ENCODE measurements at places on chromosomes 5 and 9.

GRCh38 chr9:76817489-76817888, 53.3 kb downstream of the PCA3 start:
- DNase-seq = peak; percentile 60

DNA sequence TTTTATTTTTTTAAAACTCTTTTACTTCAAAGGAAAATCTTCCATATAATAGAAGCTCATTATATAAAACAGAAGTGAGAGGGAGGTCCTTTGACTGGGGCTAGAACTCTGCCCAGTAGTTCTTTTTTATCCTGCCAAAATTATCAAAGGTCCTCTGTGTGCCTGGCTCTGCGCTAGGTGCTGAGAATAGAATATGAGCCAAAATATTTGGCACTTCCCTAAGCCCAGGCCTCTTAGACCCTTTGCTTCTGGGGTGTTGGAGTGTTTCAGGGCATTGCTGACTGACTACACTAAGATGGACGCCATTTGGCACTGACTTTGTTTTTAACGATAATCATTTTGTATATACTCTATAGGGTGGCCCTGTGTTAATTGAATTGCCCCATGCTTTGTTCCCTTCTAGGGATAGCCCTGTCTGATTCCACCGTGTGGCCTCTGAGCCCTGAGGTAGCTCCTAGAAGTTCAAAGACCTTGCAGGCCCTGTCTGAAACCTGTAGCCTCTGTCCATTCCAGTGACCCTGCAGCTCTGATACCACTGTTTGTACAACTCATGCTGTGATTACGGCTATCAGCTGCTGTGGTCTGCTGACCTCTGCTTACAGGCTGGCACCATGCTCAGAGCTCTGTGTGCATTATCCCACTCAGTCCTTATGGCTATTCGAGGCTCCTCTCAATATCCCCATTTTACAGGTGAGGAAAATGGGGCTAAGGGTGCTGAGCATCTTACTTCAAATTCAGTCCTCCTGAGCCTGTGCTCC, 84.3 kb upstream of the SHB start:
- DNase-seq = no peak

GRCh38 chr9:134344068-134344799, 18.0 kb downstream of the RXRA start:
- no peak for DNase-seq

DNA sequence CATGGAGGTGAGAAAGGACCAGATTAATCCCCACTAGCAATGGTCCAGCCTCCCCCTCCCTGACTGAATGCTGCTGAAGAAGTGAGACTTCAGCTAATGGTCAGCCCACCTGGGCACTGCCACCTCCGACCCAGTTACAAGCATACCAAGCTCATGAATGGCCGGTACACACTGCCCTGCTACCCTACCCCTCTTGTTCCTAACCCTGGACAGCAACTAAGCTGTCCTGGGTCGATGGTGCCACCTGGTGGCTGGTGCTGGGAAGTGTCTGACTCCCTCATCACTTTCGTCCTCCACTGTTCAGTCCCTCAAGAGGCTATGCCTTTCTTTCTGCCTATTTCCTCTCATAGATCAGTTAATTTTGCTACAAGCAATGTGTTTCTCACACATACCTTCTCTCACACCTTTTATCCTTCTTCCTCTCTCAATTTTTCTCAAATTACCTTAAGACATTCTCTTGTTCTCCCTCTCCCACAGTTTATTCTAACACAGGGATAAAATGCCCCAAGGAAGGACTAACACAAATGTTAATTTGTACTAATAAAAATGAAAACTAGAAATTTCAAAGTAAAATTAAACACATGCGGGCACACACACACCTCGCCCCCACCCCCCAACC, 42.4 kb downstream of the PAX5 start:
- peak; percentile 8 for DNase-seq

DNA sequence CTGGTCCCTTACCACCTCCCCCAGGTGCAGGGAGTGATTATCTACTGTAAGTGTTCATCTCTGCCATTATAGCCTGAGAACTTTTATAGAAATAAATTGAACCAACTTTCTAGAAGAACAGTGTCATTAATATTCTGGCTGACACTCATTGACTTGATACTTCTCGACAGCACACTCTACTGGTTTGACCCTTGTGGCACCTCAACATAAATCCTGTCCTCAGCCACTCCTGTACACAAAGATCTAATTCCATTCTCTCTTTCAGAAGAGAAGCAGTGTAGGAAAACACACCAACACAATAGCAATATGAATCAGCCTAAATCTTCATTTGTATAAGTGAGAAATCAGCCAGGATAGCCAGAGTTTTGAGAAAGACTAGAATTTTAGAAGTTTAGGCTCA, 417.7 kb downstream of the TAF11L14 start:
- no peak for DNase-seq

DNA sequence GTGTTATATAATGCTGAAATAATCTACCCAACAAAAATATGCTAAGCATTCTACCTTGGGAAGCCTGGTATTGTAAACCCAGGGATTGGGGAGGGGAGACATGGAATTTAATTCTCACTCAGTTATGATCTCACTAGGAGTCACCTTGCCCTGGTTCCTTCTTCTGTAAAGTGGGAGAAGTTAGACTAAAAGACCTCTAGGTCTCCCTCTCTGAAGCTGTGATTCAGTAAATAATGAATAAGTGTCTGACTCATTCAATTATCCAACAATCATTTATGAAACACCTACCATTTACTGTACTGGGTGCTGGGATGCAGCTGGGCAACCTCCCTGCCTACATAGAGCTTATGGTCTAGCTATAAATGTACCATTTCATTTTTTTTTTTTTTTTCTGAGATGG, 20.2 kb upstream of the SPARC start:
- DNase-seq = no peak

GRCh38 chr9:8872802-8873201, 1073.2 kb upstream of the DMAC1 start:
- DNase-seq = no peak

GRCh38 chr9:89422151-89422975, 75.5 kb downstream of the SEMA4D start:
- DNase-seq = no peak

DNA sequence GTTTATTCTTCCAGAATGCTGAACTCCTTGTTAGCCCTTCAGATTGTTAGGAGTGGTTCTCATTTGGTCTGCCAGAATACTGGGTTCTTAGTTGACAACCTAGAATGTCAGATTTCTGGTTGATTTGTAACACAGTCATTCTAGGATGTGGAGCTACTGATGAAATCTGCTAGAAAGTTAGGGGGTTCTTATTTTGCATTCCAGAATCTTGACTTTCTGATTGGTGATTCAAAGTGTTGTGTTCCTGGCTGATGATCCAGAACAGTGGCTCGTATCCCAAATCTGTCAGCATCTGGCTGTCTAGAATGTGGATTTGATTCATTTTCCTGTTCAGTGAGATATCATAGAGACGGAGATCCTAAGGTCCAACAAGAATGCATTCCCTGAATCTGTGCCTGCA, 21.9 kb downstream of the PTGS1 start:
- no peak for DNase-seq

DNA sequence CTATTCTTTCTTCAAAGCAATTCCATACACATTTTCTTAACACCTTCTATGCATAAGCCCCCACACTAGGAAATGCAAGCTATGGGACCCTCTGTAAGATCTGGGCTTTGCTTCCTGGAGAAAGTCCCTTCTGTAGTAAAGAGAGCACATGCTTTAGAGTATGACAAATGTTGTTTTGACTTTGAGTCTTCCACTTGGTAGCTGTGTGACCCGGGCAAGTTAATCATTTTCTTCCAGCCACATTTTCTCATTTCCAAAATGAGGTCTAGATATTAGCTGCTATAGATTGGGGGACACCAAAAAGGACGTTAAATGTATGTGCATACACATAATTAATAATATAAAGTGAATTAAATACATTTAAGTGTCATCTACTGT, 334.0 kb downstream of the NFIB start:
- DNase-seq = no peak

DNA sequence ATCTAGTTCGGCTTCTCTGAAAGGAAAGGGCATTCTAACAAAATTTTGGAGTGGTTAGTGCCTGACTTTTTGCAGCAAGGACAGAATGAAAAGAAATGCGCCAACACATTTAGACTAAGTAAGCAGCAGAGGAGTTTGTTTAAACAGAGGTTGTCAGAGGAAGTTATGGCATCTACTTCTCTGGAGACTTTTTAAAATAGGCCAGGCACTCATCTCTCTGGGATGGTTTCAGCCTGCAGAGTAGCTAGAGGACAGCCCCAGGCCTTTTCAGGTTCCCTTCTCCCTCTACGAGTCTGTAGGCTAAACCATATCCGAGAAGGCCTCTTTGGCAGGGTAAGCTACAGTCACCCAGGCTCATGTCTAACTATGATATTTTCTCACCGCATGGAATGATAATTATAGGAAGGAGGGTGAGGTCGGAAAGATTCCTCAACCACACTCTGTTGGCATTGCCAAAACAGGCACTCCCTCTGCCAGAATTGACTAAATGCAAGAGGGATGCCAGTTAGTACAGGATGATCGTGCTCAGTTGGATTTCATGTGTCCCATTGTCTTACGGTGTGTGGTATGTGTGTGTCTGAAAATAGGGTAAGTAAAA, 1.4 kb upstream of the CTXN3 start:
- DNase-seq = no peak

DNA sequence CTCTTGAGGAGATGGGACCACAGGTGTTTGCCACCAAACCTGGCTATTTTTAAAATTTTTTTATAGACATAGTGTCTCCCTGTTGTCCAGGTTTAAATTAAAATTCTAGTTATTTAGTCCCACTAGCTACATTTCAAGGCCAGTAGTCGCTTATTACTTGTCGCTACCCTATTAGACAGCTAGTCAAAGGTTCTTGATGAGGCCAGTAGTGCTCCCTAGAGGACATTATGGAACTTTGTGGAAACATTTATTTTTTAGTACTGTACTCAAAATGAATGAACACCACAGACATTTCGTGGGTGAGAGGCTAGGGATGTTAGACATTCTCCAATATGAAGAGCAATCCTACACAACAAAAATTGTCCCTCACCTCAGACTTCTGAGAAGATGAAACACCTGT, 14.4 kb upstream of the GRXCR2 start:
- DNase-seq = no peak

DNA sequence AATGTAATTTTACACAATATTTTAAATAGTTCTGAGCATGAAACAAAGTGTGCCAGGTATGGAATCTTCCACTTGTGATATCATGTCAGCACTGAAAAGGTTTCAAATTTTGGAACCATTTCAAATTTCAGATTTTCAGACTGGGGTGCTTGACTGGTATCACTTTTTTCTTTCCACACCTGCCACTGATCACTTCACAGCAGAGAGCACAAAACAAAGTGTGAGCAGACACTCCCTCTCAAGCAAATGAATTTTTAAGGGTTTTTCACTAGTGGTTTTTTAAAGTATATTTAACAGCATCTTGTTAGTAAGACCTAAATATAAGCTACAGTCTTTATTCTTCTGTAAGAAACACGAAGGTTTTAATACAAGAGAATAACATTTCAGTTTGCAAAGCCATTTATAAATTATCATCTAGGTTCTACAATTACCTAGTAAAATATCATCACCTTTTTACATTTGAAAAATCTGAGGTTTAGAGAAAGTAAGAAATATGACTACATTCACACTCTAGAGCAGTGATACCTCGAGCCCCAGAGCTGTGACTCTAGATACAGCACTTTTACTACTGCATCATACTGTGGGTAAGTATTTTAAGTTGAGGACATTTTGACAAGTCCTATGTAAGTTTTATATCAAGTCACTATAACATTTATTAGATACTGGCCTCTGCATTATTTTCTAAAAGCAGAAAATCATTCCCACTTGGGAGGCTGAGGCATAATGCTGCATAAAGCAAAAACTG, 14.6 kb downstream of the GOLPH3 start:
- no peak for DNase-seq

DNA sequence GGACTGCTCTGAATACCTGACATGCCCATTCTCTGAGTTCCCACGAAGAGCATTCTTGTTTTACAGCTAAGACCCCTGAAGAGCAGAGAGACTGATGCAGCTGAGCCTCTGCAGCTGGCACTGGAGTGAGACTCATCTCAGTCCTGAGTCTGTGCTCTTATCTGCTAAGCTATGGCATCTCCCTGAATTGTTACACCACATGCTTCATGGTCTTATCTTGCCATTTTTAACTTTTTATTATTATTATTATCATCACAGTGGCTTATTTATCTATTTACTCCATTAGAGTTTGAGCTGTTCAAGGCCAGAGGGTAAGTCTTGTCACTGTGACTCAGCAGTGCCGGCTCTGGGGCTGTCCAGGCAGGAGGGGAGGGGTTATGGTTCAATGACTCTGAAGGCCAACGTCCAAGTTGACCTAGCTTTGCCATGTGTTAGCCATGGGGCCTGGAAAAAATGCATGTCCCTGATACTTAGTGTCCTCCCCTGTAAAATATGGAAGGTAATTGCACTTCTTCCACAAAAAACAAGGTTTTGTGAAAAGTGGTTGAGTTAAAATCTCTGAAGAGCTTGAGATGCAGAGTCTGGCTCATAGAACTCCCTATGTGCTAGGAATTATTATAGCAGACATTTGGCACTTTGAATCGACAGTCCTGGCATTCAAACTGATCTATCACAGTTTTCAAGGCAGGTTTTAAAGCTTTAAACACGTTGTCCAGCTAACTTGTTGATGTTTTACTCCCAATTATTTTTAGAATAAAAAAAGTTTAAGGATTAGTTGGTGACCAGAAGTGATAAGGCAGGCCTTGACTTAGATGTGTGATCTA, 94.6 kb downstream of the ALDH1A1 start:
- DNase-seq = no peak

GRCh38 chr5:149323621-149324205, 21.6 kb upstream of the GRPEL2 start:
- DNase-seq = no peak

DNA sequence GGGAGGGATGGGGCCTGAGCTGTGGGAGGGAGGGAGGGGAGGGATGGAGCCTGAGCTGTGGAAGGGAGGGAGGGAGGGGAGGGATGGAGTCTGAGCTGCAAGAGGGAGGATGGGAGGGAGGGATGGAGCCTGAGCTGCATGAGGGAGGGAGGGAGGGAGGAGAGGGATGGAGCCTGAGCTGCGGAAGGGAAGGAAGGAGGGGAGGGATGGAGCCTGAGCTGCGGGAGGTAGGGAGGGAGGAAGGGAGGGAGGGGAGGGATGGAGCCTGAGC, 124.0 kb upstream of the ERCC6L2 start:
- DNase-seq = no peak

DNA sequence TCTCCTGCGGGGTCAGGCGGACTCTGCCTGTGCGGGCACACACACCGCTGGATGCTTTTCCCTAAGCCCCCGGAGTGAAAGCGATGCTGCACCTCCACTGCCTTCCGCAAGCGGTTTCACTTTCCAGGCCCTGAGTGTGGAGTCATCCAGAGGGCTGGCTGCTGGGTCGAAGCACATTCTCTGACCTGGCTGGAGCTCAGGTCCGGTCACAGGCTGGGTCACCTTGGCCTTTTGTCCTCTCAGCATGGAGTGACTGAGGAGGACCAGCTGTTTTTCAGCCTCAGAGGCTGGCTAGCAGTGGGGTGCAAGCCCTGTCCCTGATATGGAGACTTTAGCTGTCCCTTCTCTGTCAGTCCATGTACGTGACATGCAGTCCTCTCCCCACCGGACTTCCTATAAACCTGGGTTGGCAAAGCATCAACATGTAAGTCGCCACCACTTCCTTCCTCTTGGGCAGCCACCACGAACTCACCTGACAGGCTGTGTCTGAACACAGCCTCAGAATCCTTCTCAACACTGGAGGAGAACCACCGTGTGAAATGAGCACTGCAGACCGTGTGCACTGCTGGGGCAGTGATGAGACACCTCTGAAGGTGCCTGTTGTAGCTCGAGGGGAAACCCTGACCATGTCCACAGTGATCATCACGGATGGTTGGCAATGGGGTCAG, 51.3 kb downstream of the GADD45G start:
- DNase-seq = no peak

- no peak for DNase-seq
These were observed 1.5 kb downstream of the CRHBP start for GRCh38 chr5:76954383-76954763.

Data from SW 1271 (cell line).